ENCODE measurements at places on chromosomes 6 and 20. TPM values are rescaled to one million over a fixed set of nuclear protein-coding genes. Genes with fewer than 3 reads are reported as not detected.

CALHM4 gene
- total RNA-seq: not detected

ALDH8A1 gene
- total RNA-seq: 1.1 TPM

CST7 gene
- 0.35 TPM for total RNA-seq

SIRPA gene
- 13.3 TPM for total RNA-seq

RNF144B gene
- 7.1 TPM for total RNA-seq

PGC gene
- not detected for total RNA-seq

NCOA7 gene
- total RNA-seq: 5.9 TPM

POLR1H gene
- total RNA-seq: 38.3 TPM

OPRL1 gene
- 0.93 TPM for total RNA-seq

KCNQ5 gene
- 0.44 TPM for total RNA-seq

FERMT1 gene
- total RNA-seq: 0.58 TPM

ADGB gene
- total RNA-seq: 0.04 TPM

KIAA0408 gene
- total RNA-seq: 17.6 TPM

MAFB gene
- total RNA-seq: 6.3 TPM

PAK5 gene
- total RNA-seq: 0.04 TPM

SLC22A1 gene
- total RNA-seq: 1.2 TPM

DTNBP1 gene
- total RNA-seq: 8.4 TPM

PHACTR3 gene
- 7.0 TPM for total RNA-seq

OR10C1 gene
- total RNA-seq: not detected

FUCA2 gene
- total RNA-seq: 25.7 TPM

TINAG gene
- 0.04 TPM for total RNA-seq

ZSCAN26 gene
- 24.6 TPM for total RNA-seq

GHRH gene
- not detected for total RNA-seq

SLC12A5 gene
- 0.13 TPM for total RNA-seq

DUSP15 gene
- total RNA-seq: 1.6 TPM

RBBP8NL gene
- total RNA-seq: not detected

MEP1A gene
- not detected for total RNA-seq

FAM184A gene
- 7.0 TPM for total RNA-seq

RIMS4 gene
- total RNA-seq: 5.7 TPM

TTLL9 gene
- 0.09 TPM for total RNA-seq

PTPRK gene
- total RNA-seq: 21.2 TPM

FOXA2 gene
- total RNA-seq: not detected

RBPJL gene
- total RNA-seq: not detected

FNDC11 gene
- 0.09 TPM for total RNA-seq

PRICKLE4 gene
- total RNA-seq: 2.6 TPM

RNF217 gene
- 43.3 TPM for total RNA-seq

HTR1E gene
- not detected for total RNA-seq

HLA-DOB gene
- 0.09 TPM for total RNA-seq

THBS2 gene
- 119 TPM for total RNA-seq

NOX3 gene
- total RNA-seq: not detected

Measured in muscle of leg (tissue), 16 donors.